NK-92 treated with Interleukin-12 subunit alpha and Interleukin-12 subunit beta, amount 100 ng/mL, for 24 hours (cell line): ENCODE measurements at places on chromosomes 7 and 10.

DNA sequence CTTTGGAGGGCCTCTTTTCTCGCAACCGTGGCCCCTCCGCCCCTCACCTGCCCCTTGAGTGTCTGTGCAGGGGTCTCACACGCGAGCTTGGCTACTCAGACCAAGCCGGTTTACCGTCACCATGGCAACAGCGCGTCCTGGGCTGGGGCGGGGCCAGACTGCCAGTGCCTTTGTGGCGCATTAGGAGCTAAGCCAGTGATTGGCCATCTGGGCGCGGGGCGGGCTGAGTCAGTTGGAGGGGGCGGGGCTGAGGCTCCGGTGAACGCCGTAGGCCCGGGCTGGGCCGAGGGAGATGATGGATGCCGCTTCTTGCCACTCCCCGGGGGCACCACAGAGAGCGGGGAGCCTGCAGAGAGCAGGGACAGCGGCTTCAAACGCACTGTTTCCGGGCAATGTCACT is 48.7 kb upstream of the FXYD4 start:
- no peak for DNase-seq

DNA sequence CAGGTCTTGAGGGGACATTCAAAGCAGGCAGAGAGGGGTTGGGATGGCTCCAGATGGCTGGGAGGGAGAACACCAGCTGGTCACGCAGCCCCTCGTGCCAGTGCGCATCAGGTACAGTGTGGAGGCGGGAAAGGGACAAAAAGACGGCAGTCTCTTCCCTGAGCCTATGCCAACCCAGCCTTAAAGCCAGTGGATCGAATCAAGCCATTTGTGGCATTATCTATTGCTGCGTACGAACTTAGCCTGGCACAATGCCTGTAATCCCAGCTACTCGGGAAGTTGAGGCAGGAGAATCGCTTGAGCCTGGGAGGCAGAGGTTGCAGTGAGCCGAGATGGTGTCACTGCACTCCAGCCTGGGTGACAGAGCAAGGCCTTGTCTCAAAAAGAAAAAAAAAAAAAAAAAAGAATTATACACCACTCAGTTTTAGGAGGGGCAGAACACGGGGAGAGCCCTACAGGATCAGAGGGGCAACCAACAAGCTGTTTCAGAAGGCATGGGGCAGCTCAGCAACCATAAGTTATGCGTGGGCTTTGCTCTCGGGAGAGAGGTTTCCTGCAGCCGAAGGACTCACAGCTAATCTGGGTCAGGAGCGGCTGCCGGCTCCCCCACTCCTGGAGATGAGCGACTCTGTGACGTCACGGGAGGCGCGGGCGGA is 356 bp upstream of the NDUFB2 start:
- DNase-seq: peak; percentile 94

DNA sequence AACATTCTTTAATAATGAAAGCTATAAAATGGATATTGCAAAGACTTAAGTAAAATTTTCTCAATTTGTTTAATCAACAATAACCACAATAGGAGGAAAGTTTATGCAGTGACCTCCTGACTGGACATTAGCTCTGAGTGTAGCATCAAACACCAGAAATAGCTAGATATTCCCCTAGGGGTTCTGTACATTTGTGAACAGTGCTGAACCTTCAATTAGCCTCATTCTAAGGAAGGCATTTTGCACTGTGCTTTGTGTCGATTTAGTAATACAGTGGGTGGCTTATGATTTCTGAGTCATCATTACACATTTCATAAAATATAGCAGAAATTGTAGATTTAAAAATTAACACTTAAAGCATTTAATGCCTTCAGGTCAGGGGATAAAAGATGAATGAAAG is 367.3 kb upstream of the PCDH15 start:
- DNase-seq: no peak

GRCh38 chr10:33335801-33336581 is 1.5 kb upstream of the NRP1 start:
- no peak for DNase-seq

DNA sequence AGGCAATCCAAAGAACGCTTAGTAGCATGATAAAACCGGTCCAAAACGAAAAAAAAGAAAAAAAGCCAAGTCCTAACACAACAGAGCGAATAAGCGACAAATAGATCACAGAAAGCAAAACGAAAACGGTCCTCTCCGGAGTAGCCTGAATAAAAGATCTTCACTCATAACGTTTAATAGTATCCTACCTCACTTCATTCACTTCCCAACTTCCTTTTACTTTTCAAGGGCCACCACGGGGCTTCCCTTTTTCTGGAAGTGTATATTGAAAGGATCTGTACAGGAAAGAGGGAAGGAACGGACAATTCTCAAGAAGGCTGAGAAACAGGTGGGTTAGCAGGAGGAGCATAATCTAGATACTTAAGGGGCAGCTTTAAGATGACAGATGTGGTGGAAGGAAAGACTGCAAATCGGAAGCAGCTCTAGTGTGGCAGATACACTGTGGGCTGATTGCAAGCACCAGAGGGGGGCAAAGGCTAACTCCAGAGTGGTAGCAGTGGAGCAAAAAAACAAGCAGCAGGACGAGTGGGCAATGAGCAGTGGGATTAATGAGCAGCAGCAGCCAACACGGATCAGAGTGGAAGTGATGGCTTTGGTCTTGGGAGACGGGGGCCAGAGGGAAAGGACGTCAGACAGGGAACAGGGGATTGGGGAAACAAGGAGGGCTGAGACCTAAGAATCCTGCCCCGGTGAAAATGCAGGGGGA is 866 bp downstream of the CNOT4 start:
- no peak for DNase-seq

DNA sequence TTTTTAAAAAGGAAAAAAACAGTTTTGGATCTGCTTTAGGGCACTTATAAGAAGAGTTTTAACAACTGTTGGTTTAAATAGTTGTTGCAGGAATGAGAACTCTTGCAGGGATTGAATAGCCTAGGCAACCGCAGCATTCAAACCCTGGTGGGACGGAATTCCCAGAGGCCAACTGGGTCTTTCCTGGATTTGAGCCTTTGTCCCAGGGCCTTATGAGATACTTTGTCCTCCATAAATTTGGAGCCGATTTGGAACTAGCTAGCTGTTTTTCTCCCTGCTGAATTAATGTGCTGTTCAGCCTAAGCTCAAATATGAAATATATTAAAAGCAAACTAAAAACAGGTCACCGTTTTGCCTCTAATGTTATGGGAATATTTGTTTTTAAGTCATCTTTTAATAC is 109.6 kb downstream of the LRMDA start:
- DNase-seq: no peak

DNA sequence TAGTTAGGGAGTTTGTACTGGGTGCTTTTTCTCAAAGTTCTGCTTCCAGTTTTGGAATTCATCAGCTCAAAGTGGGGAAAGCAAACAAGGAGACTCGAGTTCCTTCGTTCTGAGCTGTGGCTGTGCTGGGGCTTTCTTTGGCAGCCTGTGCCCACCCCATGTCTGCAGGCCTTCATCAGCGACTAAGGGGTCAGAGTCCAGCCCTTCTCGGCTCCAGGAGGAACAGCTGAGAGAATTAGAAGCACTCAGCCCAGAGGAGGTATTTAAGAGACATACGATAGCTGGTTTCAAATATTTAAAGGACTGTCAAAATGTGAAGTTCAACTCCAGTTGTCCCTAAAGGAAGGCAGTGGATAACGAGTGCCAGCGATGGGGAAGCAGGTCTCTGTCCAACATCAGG is 41.3 kb downstream of the SH3PXD2A start:
- DNase-seq: no peak

- DNase-seq: no peak
These were observed 12.4 kb upstream of the STRIP2 start for GRCh38 chr7:129421717-129422250.
